Inflammatory macrophage (primary cell): ENCODE measurements at places on chromosomes 16 and 17.

DNA sequence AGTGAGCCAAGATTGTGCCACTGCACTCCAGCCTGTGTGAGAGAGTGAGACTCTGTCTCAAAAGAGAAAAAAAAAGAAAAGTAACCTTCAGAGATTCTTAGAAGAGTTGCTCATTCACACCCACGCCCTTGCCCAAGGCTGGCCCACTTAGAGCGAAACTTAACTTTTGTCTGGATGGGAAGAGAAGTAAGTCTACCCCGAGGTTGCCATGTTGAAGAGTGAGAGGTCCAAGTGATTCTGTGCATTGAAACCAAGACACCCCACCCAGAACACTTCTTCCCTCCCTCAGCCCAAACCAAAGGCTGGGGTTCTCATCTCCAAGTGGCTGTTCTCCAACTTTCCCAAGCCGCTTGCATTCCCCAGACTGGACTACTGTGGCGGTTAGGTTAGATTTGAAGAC lies 2.4 kb upstream of the CISD3 start:
- DNase-seq = peak; percentile 88

GRCh38 chr17:48433896-48434295 lies 3.9 kb upstream of the SKAP1 start:
- DNase-seq = no peak

GRCh38 chr17:9958586-9959281 lies 53.7 kb upstream of the RCVRN start:
- DNase-seq = peak; percentile 47

GRCh38 chr17:10216213-10216938 lies 18.0 kb upstream of the GAS7 start:
- no peak for DNase-seq

GRCh38 chr17:68417317-68417716 lies 40.0 kb downstream of the WIPI1 start:
- no peak for DNase-seq

- DNase-seq = no peak
Observed at GRCh38 chr17:13825526-13826040, 223.9 kb upstream of the HS3ST3A1 start.

- peak; percentile 54 for DNase-seq
Observed at GRCh38 chr16:87407511-87408112, 15.5 kb downstream of the MAP1LC3B start.

DNA sequence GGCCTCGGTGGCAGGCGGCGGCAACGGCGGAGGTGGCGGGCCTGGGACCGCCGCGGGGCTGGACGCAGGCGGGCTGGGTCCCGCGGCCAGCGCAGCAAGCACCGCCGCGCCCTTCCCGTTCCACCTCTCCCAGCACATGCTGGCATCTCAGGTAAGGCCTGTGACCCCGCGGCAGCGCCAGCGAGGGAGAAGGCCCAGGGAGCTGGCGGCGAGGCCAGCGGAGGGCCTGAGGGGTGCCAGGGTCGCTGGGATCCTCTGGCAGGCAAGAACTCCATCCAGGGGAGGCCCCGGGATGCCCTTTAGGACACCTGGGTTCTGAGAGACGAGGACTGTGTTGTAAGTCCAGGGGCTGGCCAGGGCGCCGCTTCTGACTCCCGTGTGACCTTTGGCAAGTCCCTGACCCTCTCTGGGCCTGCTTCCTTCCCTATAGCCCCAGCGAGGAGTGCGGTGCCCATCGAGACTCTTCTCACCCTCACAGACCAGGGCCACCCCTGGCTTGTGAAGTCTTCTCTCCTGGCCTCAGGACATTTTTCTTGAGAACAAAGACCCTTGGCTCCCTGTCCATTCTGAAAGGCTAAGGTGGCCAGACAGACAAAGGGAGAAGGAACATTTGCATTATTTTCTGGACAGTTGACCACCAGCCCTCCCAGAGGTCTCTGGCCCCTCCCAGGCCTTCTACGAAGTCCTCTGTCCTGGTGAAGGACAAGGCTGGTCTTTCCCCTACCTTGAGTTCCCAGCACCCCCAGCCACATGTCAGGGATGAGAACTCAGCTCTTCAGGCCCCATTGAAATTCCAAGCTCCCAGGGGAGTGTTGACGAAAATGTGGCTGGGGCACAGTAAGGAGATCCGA lies 6.3 kb downstream of the TBX2 start:
- no peak for DNase-seq

GRCh38 chr17:60151355-60151754 lies 1.6 kb downstream of the CA4 start:
- no peak for DNase-seq

DNA sequence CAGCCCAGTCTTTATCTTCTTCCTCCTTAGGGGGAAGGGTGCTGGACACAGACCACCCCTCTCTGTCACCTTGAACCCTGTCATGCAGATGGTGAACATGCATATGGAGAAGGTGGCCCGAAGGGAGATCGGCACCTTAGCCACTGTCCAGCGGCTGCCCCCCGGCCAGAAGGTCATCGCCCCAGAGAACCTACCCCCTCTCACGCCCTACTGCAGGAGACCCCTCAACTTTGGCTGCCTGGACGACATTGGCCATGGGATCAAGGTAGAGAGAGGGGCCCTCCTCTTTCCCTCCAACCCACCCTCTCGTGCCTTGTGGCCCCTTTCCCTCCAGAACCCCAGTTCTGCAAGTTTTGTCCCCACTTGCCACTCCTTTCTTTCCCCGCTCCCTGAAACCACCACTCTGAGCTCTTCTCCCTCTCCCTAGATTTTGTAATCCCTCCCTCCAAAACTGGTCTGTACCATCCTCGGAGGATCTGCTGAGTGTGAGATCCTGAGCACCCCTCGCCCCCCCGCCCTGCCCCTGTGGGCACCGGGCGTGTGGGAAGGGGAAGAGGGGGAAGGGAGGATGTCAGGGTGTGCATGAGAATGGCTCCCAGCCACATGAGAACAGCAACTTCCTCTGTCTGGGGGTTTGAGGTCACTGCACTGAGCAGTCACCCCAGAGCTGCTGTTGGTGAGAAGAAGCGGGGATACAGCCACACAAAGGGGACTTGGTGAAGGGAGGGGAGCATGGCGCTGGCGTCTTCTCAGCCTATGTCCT lies 7.3 kb downstream of the ABI3 start:
- peak; percentile 96 for DNase-seq

GRCh38 chr17:31570951-31571892 lies 179.7 kb downstream of the RAB11FIP4 start:
- DNase-seq = no peak

DNA sequence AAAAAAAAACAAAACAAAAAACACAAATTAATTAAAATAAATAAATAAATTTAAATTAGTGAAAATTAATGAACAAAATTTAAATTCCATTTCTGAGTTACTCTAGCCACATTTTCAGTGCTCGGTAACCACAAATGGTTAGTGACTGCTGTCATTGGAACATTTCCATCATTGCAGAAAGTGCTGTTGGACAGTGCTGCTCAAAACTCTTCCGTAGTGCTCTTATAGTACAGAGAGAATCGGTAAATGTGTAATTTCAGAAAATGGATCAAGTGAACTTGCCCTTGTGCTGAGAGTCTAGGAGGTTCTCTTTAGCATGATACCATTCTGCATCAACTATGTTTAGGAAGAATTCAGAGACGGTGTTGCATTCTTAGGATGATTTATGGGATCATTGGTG lies 23.7 kb downstream of the ZNRF1 start:
- DNase-seq = no peak

DNA sequence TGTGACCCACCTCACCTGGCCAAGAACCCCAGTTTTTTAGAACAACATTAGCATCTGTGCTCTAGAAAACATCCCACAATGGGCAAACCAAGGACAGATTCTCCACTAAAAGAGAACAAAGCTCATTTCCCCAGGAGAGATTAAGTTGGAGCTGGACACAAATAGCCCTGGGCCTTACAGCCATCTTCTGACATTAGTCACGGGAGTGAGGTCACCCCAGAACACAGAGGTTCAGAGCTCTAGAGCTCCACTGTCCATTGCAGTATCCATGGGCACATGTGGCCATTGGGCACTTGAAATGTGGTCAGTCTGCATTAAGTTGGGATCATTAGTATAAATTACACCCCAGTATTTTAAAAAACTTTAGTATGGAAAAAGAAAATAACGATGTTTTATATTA lies 47.6 kb upstream of the RBBP6 start:
- DNase-seq = no peak

- DNase-seq = no peak
Observed at GRCh38 chr16:86286991-86287663, 223.2 kb upstream of the FOXF1 start.

- no peak for DNase-seq
Observed at GRCh38 chr17:67335245-67335835, 31.0 kb downstream of the PSMD12 start.

GRCh38 chr17:41722231-41722630 lies 10.1 kb downstream of the GAST start:
- DNase-seq = no peak

DNA sequence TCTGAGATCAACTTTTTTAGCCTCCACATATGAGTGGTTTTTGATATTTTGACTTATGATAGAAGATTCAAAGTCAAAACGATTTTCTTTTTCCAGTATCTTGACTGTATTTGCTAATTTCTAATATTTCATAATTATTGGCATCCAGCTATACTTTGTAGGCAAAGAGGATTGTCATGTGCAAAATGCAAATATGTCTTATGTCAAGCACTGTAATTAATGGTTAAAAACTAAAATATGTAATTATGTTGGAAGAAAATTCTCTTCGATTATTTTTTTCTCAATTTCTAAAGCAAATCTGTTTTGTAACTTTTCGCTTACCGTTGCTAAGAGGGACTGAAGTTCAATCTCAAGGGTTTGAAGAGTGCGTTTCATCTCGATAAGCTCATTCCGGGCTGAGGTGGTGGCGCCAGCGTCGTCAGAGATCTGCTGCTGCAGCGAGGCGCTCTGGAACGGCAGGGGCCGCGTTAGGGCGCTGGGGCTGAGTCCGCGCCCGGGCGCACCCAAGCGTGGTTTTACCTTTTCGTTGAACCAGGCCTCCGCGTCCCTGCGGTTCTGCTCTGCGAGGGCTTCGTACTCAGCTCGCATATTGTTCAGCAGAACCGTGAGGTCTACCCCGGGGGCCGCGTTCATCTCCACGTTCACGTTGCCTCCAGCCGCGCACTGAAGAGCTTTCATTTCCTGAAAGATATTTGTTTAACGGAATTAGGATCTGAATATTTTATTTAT lies 3.0 kb downstream of the KRT27 start:
- no peak for DNase-seq

GRCh38 chr16:50739031-50739430 lies 2.9 kb upstream of the CYLD start:
- no peak for DNase-seq

- no peak for DNase-seq
Observed at GRCh38 chr16:88896238-88897070, 30.0 kb upstream of the PABPN1L start.

DNA sequence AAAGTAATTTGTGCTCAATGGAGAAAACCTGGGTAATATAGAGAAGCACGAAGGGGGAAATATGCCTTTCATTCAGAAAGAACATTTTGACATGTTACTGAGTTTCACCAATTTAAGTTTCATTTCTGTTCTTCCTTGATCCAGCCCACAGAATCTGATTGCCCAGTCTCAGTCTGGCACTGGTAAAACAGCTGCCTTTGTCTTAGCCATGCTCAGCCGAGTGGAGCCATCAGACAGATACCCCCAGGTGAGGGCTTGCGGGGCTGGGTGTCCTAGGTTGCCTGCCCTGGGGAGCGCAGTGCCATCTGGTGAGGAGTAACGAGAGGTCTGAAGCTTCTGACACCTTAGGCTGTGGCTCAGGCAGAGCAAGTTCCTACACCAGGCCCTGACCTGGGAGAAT lies 17.7 kb downstream of the DDX19A start:
- DNase-seq = no peak

- no peak for DNase-seq
Observed at GRCh38 chr17:31724619-31725018, 134.4 kb downstream of the COPRS start.

DNA sequence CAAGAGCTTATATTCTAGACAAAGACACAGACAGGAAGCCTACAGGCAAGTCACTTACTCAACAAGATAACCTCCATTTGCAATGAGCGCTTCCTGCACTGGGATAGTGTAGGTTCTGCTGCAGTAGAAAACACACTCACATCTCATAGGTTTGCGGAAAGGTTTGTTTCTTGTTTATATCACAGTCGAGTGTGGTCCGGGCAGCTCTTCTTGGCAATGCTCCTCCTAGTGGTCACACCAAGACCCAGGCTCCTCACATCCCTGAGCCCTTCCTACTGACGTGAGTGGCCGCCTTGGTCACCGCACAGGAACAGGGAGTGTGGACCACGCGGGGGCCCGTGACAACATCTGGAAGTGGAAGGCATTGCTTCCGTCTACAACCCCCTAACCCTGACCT lies 48.0 kb upstream of the RBFOX3 start:
- no peak for DNase-seq

DNA sequence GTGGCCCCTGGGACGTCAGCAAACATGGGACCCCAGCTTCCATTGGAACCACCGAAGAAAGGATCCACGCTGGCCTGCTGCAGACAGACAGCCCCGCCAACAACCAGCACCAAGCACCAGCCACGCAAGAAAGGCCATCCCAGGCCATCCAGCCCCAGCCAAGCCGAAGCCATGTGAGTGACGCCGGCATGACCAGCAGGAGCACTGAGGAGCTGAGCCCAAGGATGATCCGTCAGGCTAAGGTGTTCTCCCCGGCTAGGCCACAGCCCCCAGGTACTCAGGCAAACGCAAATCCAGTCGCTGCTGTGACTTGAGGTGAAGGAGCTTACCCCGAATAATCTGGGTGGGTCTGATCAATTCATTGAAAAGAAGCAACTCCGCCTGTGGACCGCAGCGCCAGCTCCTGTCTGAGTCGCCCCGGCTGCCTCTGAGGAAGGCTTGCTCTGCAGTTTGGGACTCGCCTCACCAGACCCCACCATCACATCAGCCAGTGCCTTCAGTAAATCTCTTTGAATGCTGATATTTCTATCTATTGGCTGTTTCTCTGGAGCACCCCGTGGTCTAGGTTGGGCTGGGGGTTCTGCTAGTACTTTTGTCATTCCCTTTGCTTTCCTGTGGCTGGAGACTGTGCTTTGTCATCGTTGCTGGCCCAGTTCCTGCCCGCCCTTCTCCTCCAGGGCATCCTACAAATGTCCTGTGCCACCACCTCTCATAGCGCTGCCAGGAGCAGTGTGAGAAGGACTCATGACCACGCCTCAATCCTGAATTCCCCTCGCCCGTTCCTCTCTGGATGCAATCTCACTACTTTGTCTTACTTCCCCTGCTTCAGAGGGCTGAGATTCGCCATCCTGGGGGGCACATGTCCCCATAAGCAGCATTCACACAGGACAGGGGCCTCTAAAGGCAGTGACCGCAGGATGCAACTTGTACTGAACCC lies 8.1 kb upstream of the CBX2 start:
- DNase-seq = no peak

- DNase-seq = peak; percentile 80
Observed at GRCh38 chr16:87017371-87018012, 299.7 kb downstream of the C16orf95 start.

DNA sequence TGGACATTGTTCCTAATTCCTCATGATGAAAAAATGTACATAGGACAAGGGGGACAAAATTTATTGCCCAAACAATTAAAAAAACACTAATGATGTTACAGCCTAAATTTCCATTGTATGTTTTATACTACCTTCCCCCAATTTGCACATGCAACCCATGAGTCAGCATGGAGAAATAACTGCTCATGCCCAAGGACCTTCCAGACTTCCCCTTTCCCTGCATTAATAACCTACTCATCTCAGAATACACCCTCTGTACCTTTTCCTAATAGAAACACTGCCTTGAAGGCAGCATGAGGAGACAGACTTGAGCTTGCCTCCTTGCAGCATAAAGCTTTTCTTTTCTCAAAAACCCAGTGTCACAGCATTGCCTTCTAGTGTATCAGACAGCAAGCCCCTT lies 2402.8 kb downstream of the TP53TG3F start:
- no peak for DNase-seq

GRCh38 chr17:36501351-36501750 lies 14.9 kb downstream of the ZNHIT3 start:
- no peak for DNase-seq

- DNase-seq = no peak
Observed at GRCh38 chr17:17189559-17189958, 16.6 kb downstream of the PLD6 start.
